Activated T-helper 1 cell treated with anti-CD3 and anti-CD28 coated beads, Interleukin-2, amount 50 U/mL, for 16 hours (primary cell): ENCODE measurements at places on chromosomes 11 and 22.

DNA sequence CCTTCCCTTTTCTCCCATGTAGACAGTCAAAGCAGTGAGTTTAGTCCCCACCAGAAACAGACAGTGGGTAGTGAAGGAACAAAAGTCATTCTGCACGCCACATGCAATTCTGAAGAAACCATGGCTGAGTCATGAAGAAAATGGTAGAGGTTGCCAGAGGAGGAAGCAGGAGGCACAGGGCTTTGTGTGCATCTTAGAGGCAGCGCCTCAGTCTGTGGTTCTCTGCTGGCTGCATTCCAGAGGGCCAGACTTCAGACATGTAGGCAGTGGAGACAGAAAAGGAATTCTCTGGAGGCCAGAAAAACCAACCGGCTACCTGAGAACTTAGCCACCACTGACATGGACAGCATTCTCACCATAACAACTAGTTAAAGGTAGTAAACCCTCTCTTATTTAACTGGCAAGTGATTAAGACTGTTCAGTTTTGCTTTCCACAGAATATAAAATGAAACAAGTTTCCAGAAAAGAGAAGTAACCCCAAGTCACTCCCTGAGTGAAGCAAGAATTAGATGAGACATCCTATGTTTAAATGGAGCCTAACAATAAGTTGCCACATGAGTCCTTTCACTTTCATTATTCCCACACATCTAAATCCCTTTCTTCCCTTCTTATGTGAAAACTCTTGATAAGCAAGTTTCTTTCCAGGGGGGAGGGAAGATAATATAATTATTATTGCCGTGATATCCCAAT is 556.1 kb downstream of the SOX6 start:
- DNase-seq = no peak

- DNase-seq = no peak
Observed at GRCh38 chr11:106507645-106508306, 430.3 kb downstream of the AASDHPPT start.

GRCh38 chr11:111086058-111086457 is 159.5 kb upstream of the POU2AF2 start:
- DNase-seq = no peak

DNA sequence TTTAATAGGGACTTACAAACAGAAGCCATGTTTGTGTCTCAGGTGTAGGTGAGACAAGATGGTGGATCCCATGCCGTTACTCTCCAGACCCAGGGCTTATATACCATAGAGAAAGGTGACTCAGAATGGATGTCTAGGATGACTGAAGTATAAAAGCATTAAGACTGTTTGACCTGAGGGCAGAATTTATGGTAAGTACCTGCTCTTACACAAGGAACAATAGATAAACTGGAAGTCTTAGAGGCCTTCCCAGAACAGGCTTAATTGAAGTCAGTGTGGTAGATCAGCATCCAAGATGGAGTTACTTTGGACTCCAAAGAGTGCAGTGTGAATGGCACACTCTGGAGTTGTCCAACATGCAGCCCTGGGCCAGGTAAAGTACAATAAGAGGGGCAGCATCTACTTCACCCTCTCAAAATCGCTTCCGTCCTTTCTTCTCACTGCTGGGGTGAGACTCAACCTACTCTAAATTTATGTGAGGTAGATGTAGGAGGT is 387.0 kb upstream of the DDI1 start:
- no peak for DNase-seq

DNA sequence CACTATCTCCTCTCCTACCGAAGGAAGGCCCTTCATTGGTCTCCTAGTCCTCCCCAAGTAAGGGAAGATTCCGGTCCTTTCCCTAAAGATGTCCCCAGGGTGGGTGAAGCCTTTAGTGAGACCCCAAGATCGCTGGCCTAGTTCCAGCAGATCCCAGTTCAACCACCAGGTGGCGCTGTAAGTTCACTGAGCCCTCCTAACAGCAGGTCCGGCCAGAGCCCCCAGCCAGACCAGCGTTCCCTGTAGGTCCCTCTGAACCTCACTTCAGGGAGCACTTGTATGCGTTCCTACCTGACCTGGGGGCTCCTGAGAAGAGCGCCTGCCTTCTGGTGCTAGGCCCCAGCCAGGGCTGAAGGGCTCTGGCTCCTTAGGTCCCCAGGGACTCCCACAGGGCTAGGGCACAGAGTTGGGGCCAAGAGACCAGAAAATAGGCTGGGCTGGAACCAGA is 38.1 kb downstream of the LMO1 start:
- peak; percentile 58 for DNase-seq

DNA sequence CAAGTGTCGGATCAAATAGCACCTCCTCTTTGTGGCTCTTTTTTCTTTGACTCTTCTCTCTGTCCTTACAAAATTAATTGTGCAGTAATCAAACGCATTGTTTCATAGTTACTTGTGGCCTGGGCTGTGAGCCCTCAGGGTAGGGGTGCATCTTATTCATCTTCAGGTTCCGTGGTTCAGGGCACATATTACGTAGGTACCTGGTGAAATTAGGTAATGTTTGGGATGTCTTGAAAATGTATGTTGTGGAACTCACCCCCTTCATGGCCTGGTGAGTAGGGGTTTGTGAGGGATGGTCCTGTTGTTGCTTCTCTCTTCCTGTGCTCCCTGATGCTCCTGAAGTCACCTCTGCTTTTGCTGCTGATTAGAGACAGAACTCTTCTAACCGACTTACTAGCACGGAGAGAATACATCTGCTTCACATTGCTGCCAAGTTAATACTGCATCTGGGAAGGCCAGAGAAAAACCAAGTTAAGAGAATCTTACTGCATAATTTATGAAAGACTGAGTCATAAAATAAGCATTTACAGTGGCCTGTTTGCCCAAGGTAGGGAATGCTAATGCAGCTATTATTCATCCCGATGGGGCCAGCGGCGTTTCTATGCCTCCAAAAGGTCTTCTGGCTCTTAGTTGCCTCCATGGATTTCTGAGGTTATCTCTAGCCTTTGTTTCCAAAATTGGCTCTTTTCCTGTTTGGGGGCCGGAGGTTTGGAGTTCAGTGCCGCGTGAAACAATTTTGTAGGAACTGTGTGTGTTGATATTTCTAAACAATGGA is 66.9 kb downstream of the TBC1D22A start:
- DNase-seq = no peak

- no peak for DNase-seq
Observed at GRCh38 chr11:70429724-70430521, 31.6 kb downstream of the CTTN start.

DNA sequence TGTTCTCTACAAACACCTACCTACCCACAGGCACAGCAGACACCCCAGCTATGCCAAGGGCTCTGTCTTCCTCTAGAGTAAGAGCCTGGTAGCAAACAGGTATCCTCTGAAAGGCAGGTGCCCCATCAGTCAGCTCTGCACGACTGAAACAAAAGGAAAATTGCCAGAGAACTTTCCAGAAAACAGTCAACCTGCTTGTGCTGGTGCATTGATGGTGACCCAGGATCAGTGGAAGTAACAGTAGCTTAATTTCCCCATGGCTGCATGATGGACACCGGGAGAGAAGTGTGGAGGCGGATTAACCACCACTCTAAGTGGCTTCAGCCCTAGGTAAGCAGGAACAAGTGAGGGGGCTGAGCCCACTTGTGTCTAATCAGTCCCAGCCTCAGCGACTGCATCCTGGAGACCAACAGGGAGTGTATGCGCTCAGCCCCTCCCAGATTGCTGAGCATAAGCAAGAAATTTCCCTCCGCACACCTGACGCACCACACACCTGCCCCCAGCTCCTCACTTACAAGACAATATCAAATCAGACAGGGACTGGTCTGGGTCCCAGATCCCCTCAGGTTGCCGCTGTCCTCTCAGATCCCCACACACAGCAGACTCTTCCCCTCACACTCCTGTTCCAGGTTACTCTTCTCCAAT is 70.7 kb upstream of the IGLL5 start:
- DNase-seq = no peak

GRCh38 chr11:27234043-27234668 is 128.9 kb downstream of the CCDC34 start:
- no peak for DNase-seq

GRCh38 chr22:50523806-50524675 is 1.4 kb downstream of the SCO2 start:
- no peak for DNase-seq

DNA sequence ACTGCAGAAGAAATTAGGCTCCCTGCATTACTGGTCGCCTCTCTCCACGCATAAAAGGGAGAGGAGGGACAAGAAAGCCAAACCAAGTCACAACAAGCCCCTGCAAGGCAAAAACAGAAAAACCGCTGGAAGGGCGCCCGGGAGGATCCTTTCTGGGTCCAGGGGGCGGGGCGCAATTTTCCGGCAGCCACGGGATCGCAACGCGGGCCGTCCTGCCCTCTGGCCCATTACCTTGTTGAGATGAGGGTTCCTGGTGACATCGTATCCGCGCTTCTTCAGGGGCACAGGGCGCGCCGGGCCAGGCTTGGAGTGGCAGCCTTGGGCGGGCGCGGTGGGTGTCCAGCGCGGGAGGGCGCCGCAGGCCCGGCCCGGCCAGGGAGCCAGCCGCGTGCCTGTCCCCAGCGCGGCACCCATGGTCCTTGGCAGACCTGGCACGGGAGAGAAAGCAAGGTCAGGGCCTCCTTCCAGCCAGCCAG is 847 bp downstream of the ME3 start:
- no peak for DNase-seq

GRCh38 chr11:1523779-1524178 is 37.2 kb upstream of the MOB2 start:
- no peak for DNase-seq
